ENCODE measurements at places on chromosomes 2 and 18.

DNA sequence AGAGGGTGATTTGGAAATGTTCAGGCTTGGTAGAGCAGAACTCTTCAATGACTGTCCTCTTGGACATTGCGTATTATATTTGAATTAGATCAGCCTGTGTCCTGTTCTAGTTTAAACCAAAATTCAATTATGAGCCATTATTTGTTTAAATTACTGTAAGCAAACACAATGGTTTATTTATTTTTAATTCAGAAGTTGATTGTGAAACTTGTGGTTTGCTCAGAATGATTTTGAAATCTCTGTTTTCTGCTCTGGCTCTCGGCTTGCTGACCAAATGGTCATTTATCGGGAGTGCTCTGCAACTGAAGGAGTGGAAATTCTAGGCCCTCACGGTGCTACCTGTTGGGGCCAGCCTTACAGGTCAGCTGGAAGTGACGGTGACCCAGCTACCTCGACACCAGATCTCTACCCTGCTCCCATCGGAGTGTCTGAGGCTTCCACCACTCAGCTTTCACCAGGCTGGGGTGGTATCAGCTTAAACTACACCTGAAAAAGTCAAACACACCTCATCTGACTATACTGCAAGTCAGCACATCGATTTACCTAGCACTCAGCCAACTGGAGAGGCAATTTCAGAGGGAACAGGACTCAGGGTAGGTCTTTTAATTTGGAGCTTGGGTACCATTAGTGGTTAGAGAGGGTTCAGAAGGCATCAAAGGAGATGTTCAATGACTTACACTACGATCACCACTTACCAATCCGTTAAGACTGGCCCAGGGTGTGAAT, 36.8 kb upstream of the GPD2 start:
- DNase-seq, result no peak

GRCh38 chr2:224670203-224670602, 46.0 kb downstream of the CCDC195 start:
- no peak for DNase-seq

GRCh38 chr18:27797484-27797883, 379.4 kb downstream of the CDH2 start:
- no peak for DNase-seq

DNA sequence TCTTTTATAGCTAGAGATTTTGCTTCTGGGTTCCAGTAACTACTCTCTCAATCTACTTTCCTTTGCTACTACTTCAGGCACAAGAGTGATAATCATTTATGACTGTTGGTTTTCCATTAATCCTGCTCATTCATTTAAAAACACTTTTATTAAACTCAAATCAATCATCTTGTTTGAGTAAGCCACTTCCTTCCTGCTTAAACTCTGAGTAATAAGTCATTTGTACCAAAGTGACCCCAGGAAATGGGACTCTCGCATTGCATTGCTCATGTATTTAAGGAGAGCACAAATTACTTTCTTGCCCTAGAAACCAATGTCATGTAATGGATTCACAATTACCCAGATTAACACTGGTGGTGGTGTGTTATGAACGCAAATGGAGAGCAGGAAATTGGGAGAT, 270.7 kb upstream of the HNMT start:
- DNase-seq, result no peak

- DNase-seq, result no peak
Observed at GRCh38 chr2:59395119-59395518, 1154.0 kb upstream of the FANCL start.

- no peak for DNase-seq
Observed at GRCh38 chr2:129620411-129620810, 359.1 kb upstream of the RAB6C start.

DNA sequence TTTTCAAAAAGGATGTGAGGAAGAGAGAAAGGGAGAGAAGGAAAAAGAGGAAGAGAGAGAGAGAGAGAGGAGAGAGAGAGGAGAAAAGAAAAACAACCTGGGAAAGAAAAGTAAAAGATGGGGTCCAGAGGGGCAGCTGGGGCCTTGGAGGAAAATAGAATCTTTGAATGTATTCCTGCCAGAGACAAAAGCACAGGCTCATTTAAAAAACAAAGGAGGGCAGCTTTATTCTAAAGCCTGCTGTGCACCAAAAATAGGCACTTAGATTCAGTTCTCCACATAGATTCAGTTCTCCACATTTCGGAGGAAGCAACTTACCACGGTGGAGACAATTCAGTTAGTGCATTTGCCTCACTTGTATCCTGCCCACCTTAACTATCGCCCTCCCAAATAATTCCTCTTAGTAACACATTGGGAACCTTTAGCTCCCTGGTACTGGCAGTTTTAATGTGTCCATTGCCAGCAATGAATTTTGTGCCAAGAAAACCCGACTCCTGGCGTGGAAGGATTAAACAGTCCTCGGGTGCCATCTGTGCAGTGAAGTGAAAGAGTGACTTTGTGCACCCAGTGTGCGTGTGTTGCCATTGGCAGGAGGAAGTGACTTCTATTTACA, 71.3 kb downstream of the DPP4 start:
- DNase-seq, result no peak

DNA sequence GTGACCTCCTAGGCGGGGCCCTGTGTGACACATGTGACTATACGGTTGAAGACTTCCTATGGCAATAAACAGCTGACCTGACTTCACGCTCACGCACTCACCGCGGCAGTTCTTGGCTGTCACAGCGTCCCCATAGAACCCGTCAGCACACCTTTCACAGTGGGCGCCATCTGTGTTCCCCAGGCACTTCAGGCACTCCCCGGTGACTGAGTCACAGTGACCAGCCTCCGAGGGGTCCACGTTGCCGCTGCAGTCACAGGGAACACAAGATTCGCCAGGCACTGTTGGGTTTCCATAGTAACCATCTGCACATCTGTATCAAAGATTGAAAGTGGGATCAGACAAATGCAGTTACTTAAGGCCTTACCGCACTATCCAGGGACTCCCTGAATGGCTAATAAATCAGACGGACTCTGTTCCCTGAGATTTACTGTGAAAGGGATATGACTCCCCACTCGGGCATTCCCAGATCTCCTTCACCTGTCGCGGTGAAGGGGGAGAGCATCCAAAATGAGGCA, 94.5 kb downstream of the LAMA1 start:
- no peak for DNase-seq

DNA sequence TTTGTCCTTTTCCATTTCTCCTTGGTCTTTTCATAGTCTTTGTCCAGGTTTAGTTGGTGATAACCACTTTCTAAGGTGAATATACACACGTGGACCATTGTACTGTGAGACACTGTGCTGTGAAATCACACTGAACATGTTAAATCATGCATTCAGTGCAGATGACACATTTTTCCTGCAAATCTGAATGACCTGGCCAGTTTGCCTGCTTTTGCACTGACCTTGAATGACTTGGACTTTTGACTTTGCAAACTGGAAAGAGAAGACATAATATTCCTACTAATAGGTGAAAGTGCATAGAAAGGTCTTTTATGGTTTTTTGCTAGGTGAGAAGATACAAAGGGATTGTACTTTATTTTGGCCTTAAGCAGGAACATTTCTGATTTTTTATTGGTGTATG, 21.7 kb upstream of the PHLPP1 start:
- DNase-seq, result no peak

- no peak for DNase-seq
Observed at GRCh38 chr2:181862583-181863281, 28.8 kb upstream of the ITPRID2 start.

GRCh38 chr2:233385489-233386044, 31.3 kb downstream of the DGKD start:
- no peak for DNase-seq

DNA sequence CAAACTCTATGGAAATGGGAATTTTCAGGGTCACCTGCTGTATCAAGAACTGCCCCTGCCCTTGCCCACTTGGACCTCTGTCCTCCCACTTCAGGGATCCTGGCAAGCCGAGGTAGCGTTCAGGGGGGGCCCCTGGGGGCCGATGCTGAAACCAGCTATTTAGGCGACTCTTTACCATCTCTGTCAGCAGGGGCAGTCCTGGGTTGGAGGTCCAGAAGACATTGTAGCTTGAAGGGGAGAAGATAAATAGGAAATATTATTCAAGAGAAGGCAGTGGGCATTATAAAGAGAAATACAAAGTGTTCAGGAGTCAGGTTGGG, 2.4 kb downstream of the MOGS start:
- DNase-seq, result no peak

GRCh38 chr2:112686348-112687217, 34.2 kb upstream of the NT5DC4 start:
- no peak for DNase-seq

- no peak for DNase-seq
Observed at GRCh38 chr2:134679294-134679693, 39.5 kb downstream of the TMEM163 start.

GRCh38 chr18:35497027-35497369, 762 bp downstream of the INO80C start:
- DNase-seq, result no peak

DNA sequence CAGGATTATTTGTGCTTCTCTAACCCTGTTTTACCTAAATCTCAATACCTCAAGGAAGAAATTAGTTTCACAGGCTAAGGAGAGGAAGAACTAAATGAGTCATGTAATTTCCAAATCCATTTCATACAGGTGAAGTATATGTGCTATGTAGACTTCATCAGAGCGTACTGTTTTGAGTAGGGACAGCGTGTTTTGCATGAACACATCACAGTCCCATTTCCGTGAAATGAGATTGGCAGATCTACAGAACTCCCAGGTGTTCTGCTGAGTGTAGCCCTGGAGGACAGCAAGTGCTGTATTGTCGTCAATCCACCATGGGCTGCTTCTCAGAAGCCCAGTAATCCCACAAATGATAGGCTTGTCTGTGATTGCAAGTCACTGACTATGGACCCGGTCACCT, 97.7 kb downstream of the XRCC5 start:
- no peak for DNase-seq

DNA sequence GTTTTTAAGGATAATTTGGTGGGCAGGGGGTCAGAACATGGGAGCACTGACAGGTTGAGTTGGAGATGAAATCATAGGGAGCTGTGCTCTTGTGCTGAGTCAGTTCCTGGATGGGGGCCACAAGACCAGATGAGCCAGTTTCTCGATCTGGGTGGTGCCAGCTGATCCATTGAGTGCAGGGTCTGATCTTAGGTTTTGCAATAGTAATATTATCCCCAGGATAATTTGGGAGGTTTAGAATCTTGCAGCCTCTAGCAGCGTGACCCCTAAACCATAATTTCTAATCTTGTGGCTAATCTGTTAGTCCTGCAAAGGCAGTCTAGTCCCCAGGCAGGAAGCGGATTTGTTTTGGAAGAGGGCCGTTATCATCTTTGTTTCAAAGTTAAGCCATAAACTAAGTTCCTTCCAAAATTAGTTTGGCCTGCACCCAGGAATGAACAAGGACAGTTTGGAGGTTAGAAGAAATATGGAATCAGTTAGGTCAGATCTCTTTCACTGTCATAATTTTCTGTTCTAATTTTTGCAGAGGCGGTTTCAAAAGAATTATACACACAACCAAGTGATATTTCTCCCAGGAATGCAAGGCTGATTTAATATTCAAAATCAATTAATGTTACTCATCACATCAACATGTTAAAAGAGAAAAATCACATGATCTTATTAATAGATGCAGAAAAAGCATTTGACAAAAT, 23.0 kb downstream of the DBI start:
- DNase-seq, result no peak

GRCh38 chr2:8239531-8240088, 442.2 kb upstream of the ID2 start:
- DNase-seq, result no peak
